ENCODE measurements at places on chromosomes 4 and X.

DNA sequence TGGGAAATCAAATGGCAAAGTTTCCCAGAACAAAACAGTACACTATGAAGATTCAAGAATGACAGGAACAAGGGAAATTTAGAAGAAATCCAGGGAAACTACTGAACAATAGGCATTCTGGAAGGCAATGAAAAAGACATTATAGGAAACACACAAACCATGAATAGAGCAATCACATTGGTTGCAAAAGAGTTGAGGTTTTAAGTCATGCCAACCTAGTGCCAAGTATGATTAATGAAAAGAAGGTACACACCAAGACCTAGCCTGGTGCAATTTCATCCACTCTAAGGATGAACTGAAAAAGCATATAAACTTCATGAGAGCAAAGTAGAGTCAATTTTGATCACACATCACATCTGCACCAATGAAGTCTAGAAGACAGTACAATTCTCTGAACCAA, 326.9 kb downstream of the PDHA2 start:
- DNase-seq: no peak

DNA sequence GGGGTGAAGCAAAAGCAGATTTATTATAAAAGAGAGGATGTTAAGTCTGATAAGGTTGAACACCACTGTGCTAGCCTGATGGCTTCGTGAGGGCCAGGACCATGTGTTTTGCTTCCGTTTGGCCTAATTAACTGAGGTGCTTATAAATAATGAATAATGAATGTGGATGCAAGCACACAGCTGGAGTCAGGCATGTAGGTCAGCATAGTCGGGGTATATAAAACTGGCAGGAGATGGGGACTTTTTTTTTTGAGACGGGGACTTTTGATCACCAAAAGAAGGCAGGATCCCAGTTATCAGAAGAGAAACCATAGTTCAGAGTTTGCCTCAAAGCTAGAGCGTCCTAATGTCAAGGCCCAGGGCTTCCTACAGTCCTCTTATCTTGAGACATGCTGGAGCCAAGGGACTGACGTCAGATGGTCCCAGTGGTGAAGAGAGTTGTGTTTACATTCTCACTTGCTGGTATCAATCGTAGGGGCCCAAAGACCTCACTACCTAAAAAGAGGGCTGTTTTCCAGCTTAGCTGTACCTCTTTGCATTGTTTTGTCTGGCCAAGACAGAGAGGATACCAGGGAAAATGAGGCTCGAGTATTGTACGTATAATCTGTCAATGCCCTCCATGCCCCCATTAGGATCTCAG, 50.4 kb downstream of the RTL9 start:
- DNase-seq: no peak

GRCh38 chrX:130172127-130172845, 524 bp downstream of the RAB33A start:
- DNase-seq: no peak

- DNase-seq: no peak
Measured at GRCh38 chr4:182893047-182893446, 24.1 kb downstream of the DCTD start.

DNA sequence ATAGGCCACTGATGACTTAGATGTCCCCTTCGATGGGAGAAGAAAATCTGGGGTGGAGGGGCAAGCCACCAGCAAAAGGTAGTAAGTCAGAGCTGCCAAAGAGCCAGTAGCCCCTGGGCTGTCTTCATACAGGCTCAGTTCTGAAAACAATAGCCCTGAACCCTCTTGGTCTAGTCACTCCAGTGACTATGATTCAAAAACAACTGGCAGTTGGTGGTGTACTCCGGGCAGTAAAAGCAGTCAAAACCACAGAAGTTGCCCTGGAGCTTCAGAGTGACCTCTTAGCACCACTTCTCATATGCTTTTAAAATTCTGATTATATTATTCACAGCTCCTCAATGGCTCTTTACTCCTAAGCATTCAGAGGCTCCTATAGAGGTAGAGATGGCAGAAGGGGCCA, 164.3 kb upstream of the MAMLD1 start:
- no peak for DNase-seq
